ENCODE measurements at places on chromosomes 7 and 10.

DNA sequence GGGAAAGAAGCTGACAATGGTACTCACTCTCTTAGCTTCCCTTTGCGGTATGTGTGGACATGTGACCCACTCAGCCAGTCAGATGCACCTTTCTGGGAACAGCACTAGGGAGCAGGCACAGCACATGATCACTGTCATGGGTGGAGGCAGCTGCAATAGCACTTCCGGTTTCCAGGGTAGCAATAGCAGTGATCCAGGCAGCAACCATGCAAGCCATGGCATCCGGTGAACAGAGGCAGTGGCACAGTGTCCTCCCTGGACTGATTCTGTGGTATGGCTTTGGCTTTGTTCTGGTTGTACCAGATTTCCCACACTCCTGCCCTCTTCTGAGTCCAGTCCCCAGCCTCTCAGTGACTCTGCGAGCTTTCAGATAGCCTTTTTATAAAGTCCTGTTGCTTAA, 86.8 kb upstream of the NAMPT start:
- no peak for DNase-seq

GRCh38 chr10:49187950-49188761, at the start of gene TMEM273:
TSS of gene TMEM273 (minus strand) at chr10:49188391. CDS start at chr10:49188336, 55 bp downstream.
- no peak for DNase-seq

GRCh38 chr7:132019703-132020102, 463.3 kb upstream of the PODXL start:
- no peak for DNase-seq

- DNase-seq: no peak
Observed at GRCh38 chr10:96596422-96597407, 9.9 kb upstream of the TM9SF3 start.

DNA sequence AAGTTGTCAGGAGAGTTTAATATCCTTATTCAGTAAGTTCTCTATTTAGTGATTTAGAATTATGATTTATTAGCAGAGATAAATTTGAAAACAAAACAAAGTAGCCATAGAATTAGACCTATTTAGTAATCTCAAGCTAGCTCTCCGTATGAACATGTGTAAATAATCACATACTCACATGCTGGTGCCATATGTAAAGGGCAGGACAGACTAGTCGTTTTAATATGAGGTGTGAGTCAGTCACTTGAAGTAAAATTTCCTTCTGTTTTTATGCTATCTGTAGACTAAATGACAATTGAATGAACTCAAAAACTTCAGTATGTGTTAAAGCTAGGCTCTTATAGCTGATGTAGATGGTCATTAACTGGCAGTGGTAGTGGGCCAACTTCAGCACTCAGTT, 67.1 kb downstream of the WAC start:
- no peak for DNase-seq

- DNase-seq: no peak
Observed at GRCh38 chr7:104306793-104307192, 21.6 kb upstream of the LHFPL3 start.

DNA sequence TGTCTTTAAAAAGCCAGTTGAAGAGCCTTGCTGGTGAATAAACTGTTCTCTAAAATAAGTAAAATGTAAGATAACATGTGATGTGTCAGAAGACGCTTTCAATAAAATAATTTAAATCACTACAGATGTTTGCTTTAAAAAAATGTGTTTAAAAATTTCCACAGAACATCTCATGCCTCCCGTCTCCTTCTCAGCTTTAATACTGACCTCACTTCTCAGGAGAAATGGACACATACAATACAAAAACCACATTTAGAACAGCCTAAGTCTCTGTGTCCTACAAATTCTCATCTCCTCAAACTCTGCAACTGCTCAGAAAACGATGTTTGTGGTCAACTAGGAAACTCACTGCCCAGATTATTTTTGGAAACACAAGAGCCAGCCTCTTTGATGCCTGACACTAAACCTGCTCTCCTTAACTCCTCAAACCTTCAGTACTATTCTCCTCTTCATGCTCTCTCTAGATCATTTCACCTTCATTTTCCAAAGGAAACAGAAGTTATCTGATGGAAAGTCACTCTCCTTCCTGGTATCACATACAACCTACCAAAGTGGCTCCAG, 120.3 kb downstream of the ZNF438 start:
- no peak for DNase-seq

- DNase-seq: no peak
Observed at GRCh38 chr7:55569797-55570196, 2.5 kb downstream of the VOPP1 start.

DNA sequence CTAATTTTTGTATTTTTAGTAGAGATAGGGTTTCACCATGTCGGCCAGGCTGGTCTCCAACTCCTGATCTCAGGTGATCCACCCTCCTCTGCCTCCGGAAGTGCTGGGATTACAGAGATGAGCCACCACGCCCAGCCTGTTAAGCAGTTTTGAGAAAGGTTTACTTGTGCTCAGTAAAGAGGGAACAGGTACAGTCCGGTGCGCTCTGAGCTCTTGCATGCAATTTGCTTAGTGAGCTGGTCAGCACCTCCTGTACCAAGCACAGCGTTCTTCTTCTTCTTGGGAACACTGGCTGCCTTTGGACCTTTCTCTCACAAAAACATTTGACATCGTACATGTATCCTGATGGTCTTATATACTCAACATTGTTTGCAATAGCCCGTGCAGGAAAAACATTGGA, 118.3 kb downstream of the AKR1D1 start:
- DNase-seq: no peak

All from activated CD4-positive, CD25-positive, alpha-beta regulatory T cell treated with anti-CD3 and anti-CD28 coated beads, Interleukin-2, amount 50 U/mL, for 72 hours (primary cell).